IMR-90 (cell line): ENCODE measurements at places on chromosomes 1 and 21. TPM values are rescaled to one million over a fixed set of nuclear protein-coding genes. Genes with fewer than 3 reads are reported as not detected.
A peak's percentile ranks its signal among the peaks of the same experiment; 100 is the strongest.

Gene TMEM269
- not detected in 2 replicates for total RNA-seq

DNA sequence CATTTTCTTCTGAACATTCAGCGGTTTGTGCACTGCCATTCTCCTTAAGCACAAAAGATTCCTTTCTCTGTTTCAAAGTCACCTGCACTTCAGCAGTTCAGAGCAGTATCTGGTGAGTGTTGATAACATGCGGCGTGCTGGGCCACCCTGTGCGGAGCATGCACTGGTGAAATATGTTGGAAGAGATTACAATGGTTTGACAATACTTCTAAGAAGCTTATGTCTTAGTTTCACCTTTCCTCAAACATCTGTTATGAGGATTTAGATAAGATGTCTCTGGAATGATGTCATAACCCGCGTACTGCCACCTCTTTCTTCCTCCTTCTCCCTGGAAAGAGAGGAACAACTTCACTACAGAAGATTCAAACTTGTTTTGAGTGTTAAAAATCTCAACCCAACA, 650.3 kb downstream of the AJAP1 start:
- DNase-seq = no peak

GRCh38 chr1:225343618-225344017, 84.2 kb downstream of the LBR start:
- DNase-seq = peak; percentile 1

GRCh38 chr1:78096976-78097375, 51.2 kb downstream of the GIPC2 start:
- no peak for DNase-seq

DNA sequence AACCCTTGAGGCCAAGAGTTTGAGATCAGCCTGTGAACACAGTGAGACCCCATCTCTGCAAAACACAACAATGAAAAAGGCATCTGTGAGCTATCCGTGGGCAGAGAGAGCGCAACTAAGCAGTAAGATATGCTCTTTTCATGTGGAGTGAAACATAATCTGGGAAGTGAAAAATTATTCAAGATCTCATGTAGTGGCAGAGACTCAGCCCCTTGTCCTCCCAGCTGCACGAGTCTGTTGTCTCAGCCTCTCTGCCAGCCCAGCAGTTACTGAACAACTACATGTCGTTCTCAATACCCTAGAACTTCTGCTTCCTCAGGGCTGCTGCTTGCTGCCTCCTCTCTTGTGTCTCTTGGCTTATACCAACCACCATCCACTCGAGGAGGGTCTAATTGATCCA, 61.3 kb upstream of the WDR26 start:
- peak; percentile 65 for DNase-seq

GRCh38 chr1:211336161-211336560, 9.5 kb downstream of the TRAF5 start:
- DNase-seq = no peak

Gene MMP23B
- 1.1 and 1.4 TPM in 2 replicates for total RNA-seq

- peak; percentile 89 for DNase-seq
Measured at GRCh38 chr1:25501235-25502058, 42.0 kb upstream of the LDLRAP1 start.

GRCh38 chr1:47830641-47831333, 166.4 kb downstream of the TRABD2B start:
- DNase-seq = no peak

Gene AMY2A
- total RNA-seq = not detected in 2 replicates

Gene TMEM61
- total RNA-seq = not detected in 2 replicates

- no peak for DNase-seq
Measured at GRCh38 chr1:233738850-233739249, 124.9 kb downstream of the KCNK1 start.

DNA sequence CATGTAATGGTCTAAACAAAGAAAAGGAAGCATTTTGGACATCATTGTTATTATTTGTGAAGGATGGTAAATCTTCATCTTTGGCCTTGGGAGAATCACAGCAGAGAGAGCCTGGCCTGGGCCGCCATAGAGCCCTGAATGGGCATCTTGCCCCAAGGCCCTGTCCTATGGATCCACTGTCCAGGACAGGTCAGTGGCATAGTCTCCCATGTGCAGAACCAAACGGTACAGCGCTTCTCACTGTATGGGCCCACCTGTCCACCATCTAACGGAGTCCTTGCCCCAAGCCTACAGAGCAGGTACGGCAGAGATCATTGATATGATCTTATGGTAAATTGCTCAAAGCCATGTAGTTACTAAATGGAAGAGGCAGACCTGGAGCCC, 185.7 kb downstream of the FOXD2 start:
- DNase-seq = no peak

DNA sequence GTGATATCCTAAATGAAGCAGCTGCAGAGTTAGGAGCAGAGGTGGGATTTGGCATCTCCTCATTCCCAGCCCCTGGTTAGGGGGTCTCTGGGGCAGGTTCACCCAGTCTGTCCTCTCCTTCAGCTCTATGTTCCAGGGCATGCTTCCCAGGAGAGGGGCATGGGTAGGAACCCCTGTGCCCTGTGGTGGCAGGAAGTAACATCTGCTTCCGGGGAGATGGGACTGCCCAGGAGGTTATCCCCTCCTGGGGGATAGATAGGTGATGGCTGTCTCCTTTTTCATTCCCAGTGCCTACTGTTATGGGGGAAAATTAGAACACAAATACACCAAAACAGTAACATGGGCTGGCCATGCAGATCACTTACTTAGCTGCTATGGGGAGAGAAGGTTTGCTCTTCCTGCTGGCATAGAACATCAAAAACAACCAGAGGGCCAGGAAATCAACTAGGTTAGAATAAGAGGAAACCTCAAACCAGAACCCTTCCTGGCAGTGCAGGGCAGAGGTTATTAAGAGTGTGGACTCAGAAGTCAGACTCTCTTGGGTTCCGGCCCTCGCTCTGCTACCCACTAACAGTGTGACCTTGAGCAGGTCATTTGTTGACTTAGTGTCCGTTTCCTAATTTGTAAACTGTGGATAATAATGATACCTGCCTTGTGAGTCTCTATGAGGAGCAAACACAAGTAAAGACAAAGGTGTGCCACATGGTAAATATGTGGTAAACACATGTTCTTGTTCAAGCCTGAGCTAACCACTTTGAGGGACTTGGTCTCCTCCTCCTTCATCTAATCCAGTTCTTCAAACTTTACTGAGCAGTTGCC, 157.8 kb upstream of the JUN start:
- no peak for DNase-seq

GRCh38 chr1:101245246-101245927, 8.6 kb downstream of the S1PR1 start:
- no peak for DNase-seq

GRCh38 chr1:111707906-111708305, 31.3 kb downstream of the INKA2 start:
- peak; percentile 51 for DNase-seq

Gene CD52
- total RNA-seq = not detected in 2 replicates

- DNase-seq = no peak
Measured at GRCh38 chr1:48245106-48245505, 22.6 kb downstream of the SLC5A9 start.

GRCh38 chr1:199102239-199102638, 463.4 kb downstream of the PTPRC start:
- DNase-seq = no peak

DNA sequence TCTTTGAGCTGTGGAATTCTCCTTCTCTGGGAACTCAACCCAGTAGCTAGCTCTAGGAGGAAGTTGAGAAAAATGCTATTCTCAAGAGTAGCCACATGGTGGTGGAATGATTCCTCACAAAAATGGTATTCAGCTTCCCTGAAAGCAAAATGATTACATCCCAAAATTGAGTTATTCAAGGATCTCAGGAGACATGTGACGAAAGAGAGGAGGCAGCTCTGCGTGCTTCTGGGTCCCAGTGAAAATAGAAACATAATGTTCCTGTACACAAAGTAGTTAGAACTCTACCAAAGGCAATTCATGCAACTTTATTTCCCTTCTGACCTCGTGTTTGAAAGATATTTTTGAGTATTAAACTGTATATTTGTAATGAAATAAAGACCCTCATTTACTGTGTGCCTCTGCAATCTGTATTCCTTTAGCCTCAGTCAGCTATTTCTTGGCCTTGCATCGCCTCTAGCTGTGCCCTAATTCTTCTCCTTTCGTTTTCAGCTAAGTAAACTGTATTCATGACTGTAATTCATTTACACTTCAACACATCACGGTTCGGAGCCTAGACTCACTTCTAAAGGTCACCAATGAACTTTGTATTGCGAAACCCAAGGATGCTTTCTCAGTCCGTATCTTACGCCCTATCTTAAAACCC, 167.3 kb downstream of the FASLG start:
- peak; percentile 95 for DNase-seq

GRCh38 chr1:110426854-110427253, 19.4 kb upstream of the LAMTOR5 start:
- no peak for DNase-seq

Gene ERG
- total RNA-seq = not detected in 2 replicates

GRCh38 chr1:165875171-165875570, 47.8 kb downstream of the UCK2 start:
- DNase-seq = no peak

Gene RGSL1
- total RNA-seq = not detected in 2 replicates

GRCh38 chr1:62530516-62531154, 66.7 kb upstream of the ANGPTL3 start:
- peak; percentile 40 for DNase-seq

- no peak for DNase-seq
Measured at GRCh38 chr1:5998906-5999301, 6.7 kb upstream of the NPHP4 start.

Gene OR2AK2
- not detected in 2 replicates for total RNA-seq

DNA sequence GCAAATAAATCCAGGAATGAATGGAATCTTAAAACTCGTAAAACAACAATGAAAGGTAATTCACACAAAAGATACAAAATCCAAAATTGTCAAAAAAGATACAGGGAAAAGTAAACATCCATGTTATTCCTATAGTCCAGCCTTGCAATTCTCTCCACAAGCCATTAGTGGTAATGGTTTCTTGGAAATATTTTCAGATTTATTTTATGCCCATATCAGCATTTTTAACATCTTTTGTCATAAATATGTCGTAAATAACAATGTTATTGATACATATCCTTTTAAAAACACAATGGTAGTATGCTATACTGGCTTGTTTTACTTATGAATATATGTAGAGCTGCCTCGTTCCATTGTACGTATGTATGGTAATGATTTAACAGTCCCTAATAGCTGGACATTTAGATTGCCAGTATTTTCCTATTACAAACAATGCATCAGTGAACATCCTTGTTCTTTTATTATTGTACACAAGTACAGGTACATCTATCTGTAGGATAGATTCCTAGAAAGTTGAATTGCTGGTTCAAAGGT, 30.6 kb downstream of the DNTTIP2 start:
- DNase-seq = no peak
